Putamen (tissue), 1 donor: ENCODE measurements at places on chromosomes 11 and 22.

GRCh38 chr22:48180631-48181030, 1418.2 kb downstream of the TBC1D22A start:
- DNase-seq = no peak

- no peak for DNase-seq
Observed at GRCh38 chr11:128737704-128738103, 43.8 kb downstream of the FLI1 start.

DNA sequence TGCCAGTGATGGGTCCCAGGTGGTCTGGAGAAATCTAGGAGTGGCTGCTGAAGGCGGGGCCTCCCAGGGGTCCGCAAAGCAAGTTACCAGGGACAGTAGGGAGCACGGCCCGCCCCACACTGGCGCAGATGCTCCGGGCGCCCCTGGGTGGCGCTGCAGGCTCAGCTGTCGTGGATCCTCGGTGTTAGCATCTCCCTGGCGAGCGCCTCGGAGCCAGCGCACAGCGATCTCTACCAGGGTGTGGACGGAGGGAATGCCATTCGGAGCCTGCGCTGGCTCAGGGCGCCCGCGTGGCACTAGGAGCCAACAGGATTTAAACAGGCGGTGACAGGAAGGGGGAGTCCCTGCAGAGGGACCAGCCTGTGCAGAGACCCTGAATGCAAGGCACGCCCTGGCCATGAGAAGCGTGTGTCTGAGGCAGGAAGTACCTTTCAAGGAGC, 20.2 kb downstream of the FADS3 start:
- peak; percentile 75 for DNase-seq

DNA sequence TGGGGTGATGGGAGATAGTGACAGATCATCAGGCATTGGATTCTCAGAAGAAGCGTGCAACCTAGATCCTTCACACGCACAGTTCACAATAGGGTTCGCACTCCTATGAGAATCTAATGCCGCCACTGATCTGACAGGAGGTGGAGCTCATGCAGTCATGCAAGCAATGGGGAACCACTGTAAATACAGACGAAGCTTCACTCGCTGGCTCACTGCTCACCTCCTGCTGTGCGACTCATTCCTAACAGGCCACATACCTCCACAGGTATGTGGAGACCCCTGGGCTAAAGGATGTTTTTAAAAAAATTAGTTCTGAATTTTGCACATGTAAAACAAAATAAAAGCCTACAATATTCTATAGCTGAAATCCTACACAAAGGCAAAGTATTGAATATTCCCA, 20.5 kb upstream of the TEAD1 start:
- no peak for DNase-seq

DNA sequence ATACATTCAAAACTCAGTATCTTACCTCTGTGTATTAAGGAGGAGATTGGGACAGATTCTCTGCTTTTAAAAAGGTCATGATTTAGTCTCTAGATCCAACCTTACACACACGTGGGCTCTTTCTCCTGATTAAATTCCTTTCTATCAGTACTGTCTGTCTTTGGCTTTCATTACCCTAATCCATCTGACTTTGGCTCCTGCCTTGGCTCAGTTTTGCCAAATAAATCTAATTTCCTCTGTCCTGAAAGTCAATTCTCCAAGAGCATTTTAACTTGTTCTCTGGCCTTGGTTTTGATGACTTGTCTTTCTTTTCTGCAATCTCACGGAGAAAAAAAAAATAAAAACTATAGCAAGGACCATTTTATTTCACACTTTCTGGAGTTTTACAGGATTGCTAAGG, 176.6 kb upstream of the PDGFD start:
- DNase-seq = no peak

DNA sequence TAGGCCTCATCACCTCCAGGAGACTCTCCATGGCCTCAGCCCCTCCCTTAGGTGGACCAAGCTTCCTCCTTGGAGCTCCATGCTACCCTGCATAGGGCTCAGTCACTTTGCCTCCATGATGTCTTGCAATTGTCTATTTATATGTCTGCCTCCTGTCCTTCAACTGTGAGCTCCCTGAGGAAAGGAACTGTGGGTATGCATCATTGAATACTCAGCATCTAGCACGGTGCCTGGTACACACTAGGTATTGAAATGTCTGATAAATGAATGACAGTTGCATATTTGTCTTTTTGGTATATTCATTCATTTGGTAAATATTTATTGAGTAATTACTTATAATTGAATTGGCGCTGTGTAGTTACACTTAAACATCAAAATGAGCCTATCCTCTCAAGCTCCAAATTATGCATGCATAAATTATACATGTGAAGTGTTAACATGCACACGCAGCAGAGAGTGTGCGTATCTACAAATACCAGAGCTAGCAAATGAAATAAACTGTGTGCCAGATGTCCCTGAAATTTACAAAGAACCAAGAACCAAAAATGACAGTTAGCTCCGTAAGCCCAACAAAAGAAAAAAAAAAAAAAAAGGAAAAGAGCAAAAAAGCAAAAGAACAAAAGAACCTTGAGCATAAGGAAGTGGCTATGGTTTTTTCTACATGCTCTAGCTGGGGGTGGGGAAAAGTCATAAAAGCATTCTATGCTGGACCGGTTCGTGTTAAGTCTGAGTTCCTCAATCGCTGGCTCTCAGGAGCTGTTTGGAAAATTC, 25.2 kb downstream of the GRAP2 start:
- no peak for DNase-seq

- no peak for DNase-seq
Observed at GRCh38 chr11:109957000-109957399, 136.2 kb upstream of the ZC3H12C start.

DNA sequence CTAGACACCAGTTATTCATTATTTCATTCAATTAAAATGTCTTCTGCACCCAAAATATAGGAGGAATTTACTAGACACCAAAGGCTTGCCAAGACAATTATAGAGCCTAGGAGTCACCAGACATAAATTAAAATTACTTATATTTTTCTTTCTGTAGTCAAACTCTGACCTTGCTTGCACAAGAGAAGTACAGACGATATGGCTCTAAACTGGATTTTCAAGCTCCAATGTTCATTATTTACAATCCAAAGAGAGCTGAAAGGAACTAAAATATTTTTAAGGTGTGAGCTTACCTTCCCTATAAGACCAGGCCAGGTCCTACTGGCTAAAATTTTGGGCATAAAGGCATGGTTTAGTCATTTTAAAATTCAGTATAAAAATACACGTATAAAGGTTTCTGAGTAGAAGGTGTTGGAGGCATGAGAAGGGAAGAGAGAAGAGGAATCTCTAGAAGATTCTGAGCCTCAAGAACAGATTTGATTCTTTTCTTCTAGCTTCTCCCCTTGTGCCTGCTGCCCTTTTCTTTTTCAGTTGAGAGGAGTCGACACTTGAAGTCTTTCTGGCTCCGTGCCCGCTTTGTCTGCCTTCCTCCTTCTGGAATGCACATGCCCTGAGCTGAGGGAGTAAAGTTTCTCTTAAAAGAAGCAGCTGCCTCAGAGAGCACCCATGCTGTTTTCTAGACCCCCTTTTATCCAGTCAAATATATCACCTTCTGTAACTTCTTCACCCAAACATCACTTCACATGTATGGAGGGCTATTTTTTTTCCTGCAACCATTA, 13.5 kb downstream of the C11orf97 start:
- no peak for DNase-seq

- peak; percentile 84 for DNase-seq
Observed at GRCh38 chr11:119315131-119316015, 1.6 kb downstream of the MCAM start.

GRCh38 chr11:68503251-68503687, 42.7 kb downstream of the PPP6R3 start:
- DNase-seq = no peak

- no peak for DNase-seq
Observed at GRCh38 chr11:128919216-128919615, 23.5 kb downstream of the TP53AIP1 start.

GRCh38 chr22:17501679-17502285, 61.5 kb upstream of the SLC25A18 start:
- DNase-seq = peak; percentile 69

DNA sequence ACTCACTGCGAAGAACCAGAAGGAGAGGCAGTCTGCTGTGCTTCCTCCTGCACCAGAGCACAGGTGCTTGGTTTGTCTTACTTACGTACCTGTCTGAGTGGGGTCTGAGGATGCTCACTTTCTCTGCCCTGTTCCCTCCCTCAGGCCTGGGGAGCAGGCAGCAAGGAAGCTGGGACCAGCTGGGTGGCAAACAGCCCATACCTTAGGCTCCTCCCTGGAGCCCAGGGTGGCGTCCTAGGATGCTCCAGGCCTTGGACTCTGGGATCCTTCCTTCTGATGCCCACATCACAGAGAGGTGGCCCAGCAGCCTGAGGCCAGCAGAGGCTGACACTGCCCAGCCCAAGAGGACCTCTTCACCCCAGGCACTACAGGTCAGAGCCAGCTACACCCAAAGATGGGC, 593.2 kb downstream of the BRD1 start:
- DNase-seq = no peak

- DNase-seq = no peak
Observed at GRCh38 chr22:36759481-36760159, 16.3 kb downstream of the IFT27 start.

GRCh38 chr11:46944356-46945075, 8.0 kb downstream of the CSTPP1 start:
- no peak for DNase-seq

DNA sequence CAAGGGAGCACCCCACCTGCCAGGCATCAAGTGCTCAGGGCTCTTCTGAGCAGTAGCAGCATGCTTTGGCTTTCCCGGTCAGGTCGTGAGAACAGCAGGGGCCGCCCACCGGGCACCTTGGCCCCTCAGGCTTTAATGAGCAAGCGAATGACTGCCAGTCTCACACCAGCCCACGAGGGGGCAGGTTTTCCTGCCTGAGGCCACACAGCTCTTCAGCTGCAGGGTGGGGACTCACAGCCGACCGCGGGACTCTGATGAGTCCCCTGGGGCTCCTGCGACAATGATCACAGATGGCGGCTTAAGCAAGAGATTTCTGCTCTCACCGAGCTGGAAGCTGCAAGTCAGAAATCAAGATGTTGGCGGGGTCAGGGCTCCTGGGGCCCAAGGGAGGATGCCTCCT, 14.3 kb upstream of the FGF19 start:
- DNase-seq = no peak

GRCh38 chr22:44179196-44179988, 1.3 kb upstream of the PARVG start:
- DNase-seq = no peak

- no peak for DNase-seq
Observed at GRCh38 chr22:34017205-34017604, 96.9 kb upstream of the LARGE1 start.

- no peak for DNase-seq
Observed at GRCh38 chr11:44680982-44681597, 45.7 kb upstream of the TSPAN18 start.
